Liver (tissue), 10 donors: ENCODE measurements at places on chromosomes 13 and 19.
A peak's percentile ranks its signal among the peaks of the same experiment; 100 is the strongest.

DNA sequence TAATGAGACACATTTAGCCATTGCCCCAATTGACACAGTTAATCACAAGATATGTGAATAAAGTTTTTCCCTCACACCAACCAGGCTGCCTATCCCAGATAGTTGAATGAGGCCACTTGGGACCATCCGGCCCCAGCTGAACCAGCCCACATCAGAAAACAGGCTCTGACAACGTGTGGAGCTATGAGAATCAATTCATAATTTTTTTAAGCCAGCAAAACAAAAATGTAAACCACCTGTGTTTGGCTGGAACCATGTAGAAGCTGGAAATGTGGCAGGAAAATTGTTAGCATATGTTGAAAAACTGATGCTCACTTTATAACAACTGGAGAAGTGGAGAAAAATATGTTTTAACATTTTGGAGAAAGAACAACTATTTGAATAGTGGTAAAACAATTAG, 1161.3 kb downstream of the SLITRK1 start:
- DNase-seq = no peak

- no peak for DNase-seq
Measured at GRCh38 chr13:92265408-92265807, 867.0 kb downstream of the GPC5 start.

GRCh38 chr13:65926750-65927171, 1303.4 kb downstream of the PCDH9 start:
- DNase-seq = no peak

DNA sequence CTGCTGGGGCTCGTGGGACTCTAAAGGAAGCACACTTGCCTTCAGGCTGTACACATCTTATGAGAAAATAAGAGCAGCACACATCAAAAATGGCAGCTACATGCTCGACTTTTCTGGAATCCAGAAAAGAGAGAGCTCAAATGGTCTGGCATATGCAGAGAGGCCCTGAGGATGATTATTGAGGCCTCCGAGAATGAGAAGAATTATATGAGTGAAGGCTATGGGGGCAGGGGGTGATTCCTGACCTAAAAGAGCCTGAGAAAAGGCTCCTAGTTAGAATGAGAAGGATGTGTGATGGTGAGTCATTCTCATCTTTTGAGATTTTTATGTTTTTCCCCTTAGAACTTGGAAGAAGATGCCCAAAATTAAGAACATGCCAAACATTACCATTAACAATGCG, 97.1 kb downstream of the HSPH1 start:
- DNase-seq = no peak

GRCh38 chr19:22783651-22784410, at the start of gene ZNF99:
Gene ZNF99, minus strand, starts transcription at chr19:22784151. Its CDS starts 135 bp downstream, at chr19:22784016.
- peak; percentile 37 for DNase-seq

DNA sequence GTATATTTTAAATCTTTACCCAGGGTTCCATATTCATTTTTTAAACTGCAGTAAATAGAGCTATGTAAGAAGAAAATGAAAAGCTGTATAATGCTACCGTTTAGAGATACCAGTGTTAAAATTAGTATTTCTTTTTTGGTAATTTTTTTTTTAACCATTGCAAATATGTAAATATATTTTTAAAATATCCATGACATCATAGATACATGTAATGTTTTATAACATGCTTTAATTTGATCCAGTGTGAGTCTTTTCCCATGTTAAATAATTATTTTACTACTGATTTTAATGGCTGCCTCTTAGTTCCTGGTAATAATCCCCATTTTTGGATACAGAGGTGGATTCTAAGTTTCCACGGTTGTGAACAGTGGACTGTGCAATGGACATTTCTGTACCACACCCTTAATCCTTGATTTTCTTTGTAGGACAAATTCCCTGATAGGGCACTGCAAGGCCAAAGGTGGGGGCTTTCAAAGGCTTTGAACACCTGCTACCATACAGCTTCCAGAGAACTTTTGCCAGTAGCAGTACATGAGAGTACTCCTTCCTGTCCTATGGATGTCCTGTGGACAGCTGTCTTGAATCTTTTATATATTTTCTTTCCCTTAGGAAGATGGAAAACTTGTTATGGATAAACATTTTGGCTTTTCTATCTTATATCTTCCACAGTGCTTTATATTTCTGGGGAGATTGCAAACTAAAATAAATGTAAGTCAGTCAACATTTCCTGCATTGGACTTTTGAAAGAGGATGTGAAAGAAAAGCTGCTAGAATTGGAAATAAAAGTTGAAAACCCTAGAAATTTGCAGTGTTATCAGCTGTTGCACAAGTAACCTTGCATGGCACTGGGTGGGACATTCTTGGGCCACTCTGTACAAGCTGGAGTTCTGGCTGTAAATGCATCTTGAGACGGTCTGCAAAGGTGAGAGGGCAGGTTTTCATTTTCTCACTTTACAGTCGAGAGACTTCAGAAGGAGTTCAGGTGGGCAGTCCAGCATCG, 46.8 kb downstream of the ARHGEF7 start:
- no peak for DNase-seq

GRCh38 chr13:20398459-20398858, 127.2 kb downstream of the CRYL1 start:
- no peak for DNase-seq

GRCh38 chr19:36837176-36837905, 846 bp downstream of the ZNF790 start:
- DNase-seq = no peak
